Breast epithelium (tissue), 4 donors: ENCODE measurements at places on chromosomes 4 and X. TPM values are rescaled to one million over a fixed set of nuclear protein-coding genes. Genes with fewer than 3 reads are reported as not detected.

The RTL5 gene
- total RNA-seq, result 5.0 TPM

The XAGE1B gene
- not detected for total RNA-seq

The DRP2 gene
- total RNA-seq, result under 0.01 TPM

DNA sequence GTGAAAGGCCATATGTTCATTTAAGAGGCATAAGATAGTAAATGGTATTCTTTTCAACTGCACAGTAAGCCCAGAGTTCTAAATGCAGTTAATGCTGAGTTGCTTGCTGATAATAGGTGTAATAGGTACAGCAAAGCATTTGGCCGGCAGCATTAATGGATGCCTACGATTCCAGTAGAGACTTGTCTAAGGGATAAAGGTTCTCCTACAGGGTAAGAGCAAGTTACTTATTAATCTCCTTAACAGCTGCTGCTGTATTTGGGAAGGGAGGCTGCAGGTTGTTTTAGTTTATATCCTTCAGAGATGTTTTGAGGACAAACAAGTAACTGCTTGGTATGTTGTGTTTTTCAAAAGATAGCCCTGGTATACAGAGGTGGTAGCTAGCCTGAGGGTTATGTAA lies 16.8 kb downstream of the TSPAN7 start:
- DNase-seq, result no peak
- peaks cover 23% of the 10 kb centered on the region for H3K27me3 ChIP-seq
- H3K4me1 ChIP-seq, result no peaks in the 10 kb centered on the region
- no peak overlapping the region for H3K4me3 ChIP-seq
- H3K27ac ChIP-seq, result no peak overlapping the region

- no peaks in the 10 kb centered on the region for H3K27me3 ChIP-seq
- no peak overlapping the region for H3K27ac ChIP-seq
- DNase-seq, result no peak
- H3K4me3 ChIP-seq, result no peak overlapping the region
- no peaks in the 10 kb centered on the region for H3K4me1 ChIP-seq
These were observed 322.8 kb upstream of the FAT1 start for GRCh38 chr4:187046471-187046870.

DNA sequence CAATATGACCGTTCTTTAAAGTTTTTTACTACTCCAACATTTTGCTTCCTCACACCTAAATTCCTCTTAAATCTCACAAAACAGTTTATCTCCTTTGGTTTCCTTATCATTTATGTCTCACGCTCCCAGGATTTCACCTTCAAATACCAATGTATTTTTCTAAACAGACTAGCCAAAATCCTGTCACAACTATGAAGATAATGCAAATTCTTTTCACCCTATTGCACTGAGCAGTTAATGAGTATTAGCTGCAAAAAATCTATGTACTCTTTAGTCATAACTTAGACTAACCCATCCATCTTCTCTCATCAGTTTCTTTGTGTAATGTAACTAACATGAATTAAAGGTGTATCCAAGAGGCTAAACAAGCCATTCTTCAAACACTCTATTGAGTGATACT lies 151.3 kb downstream of the COMMD8 start:
- H3K27ac ChIP-seq, result no peak overlapping the region
- H3K4me1 ChIP-seq, result no peaks in the 10 kb centered on the region
- no peak overlapping the region for H3K4me3 ChIP-seq
- DNase-seq, result no peak

DNA sequence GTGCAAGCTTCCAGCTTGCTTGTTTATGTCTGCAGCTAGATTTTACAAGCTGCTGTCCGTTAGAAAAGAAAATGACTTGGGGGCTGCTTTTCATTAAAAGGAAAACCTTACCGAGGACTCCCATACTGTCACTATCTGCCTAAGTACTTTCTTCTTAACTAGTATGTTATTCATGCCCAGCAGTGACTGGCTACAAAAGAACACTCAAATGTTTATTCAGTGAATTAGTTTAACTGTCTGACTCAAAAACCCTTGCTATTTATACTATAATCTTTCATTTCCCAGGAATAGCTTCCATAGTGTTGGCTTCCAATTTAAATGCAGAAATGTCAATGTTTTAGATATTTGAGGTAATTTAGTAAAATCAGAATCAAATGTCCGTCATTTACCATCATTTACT lies 164.9 kb downstream of the DTHD1 start:
- no peaks in the 10 kb centered on the region for H3K36me3 ChIP-seq
- H3K4me3 ChIP-seq, result no peak overlapping the region
- no peak overlapping the region for H3K27ac ChIP-seq

DNA sequence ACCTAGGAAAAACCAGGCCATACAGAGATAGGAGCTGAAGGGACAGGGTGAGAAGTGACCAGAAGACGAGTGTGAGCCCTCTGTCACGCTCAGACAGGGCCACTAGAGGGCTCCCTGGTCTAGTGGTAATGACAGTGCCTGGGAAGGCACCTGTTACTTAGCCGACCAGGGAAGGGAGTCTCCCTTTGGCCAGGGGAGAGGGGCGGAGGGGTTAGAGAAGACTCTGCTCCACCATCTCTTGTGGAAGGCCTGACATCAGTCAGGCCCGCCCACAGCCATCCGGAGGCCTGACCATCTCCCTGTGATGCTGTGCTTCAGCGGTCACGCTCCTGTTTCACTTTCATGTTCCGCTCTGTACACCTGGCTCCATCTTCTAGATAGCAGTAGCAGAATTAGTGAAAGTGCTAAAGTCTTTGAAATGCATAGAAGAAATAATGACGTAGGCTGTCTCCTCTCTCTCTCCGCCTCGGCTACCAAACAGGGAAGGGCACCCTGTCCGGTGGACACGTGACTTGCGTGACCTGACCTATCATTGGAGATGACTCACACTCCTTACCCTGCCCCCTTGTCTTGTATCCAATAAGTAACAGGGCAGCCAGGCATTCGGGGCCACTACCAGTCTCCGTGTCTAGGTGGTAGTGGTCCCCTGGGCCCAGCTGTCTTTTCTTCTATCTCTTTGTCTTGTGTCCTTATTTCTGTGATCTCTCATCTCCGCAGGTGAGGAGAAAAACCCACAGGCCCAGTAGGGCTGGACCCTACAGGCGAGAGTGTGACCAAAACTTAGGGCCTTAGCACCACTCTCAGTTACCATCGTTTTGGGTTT lies 26.7 kb downstream of the HTT-AS start:
- H3K27me3 ChIP-seq, result no peaks in the 10 kb centered on the region
- no peak overlapping the region for H3K27ac ChIP-seq
- H3K36me3 ChIP-seq, result no peaks in the 10 kb centered on the region
- peak overlapping the region; percentile 54 for H3K4me3 ChIP-seq

DNA sequence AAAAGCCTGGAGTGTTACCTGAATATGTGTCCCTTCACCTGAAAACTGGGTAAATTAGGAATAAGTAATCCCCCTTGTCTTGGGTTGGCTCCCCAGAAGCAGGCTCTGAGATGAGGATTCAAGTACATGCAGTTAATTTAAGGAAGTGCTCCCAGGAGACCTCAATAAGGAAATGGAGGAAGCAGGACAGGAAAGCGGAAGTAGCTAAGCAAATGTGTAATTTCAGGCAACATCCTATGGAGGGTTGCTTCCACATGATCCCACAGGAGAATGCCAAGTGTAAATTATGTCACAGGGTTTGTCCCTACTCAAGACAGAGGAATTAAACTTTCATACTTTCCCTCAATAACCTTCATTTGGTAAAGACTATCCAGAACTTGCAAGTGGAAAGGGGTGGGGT lies 48.1 kb upstream of the ARHGEF6 start:
- no peak overlapping the region for H3K4me3 ChIP-seq
- no peaks in the 10 kb centered on the region for H3K27me3 ChIP-seq

GRCh38 chrX:136176399-136176825 lies 29.1 kb downstream of the FHL1 start:
- peaks cover 31% of the 10 kb centered on the region for H3K27me3 ChIP-seq
- DNase-seq, result no peak
- H3K4me1 ChIP-seq, result no peaks in the 10 kb centered on the region
- no peaks in the 10 kb centered on the region for H3K36me3 ChIP-seq
- H3K4me3 ChIP-seq, result no peak overlapping the region

DNA sequence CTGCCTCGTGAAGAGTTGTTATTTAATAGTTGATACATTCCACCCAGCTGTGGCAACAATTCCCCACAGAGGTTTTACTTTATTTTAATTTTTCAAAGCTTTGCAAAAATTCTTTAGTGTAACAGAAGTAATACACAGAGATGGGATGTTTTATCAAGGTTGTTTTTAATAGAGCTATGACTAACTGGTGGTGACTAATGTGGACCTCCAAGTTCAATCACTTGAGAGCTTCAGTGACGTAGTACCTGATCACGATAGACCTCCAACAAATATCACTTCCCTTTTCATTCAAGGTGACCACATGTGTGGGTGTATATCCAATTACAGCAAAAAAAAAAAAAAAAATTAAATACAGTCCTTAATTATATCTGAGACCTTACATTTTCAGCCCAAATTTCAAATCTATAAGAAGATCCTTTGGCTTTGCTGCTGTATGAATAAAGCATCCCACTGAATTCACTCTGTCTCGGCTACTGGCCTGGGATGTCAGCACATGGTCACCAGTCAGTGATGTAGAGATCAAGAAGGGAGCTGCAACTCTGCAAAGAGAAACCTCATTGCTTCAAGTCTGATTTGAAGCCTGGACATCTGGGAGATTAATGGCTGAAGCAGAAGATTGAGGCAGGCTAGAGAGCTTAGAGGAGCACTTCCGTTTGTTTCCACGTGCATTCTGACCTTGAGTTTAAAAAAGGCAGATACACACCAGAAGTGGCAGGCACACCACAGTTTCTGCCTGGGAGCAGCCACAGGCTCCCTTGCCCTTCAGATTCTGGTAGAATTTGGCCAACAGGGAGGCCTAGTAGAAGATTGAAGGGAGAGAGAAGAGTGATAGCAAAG lies 345.9 kb upstream of the NOCT start:
- no peak overlapping the region for H3K4me3 ChIP-seq
- no peak for DNase-seq
- H3K4me1 ChIP-seq, result no peaks in the 10 kb centered on the region
- H3K36me3 ChIP-seq, result no peaks in the 10 kb centered on the region
- no peak overlapping the region for H3K27ac ChIP-seq
- H3K27me3 ChIP-seq, result no peaks in the 10 kb centered on the region

GRCh38 chr4:74529284-74530041 lies 84.5 kb downstream of the AREG start:
- H3K4me1 ChIP-seq, result no peaks in the 10 kb centered on the region
- DNase-seq, result peak; percentile 34
- H3K27ac ChIP-seq, result peak overlapping the region; percentile 62
- no peaks in the 10 kb centered on the region for H3K27me3 ChIP-seq
- H3K36me3 ChIP-seq, result no peaks in the 10 kb centered on the region

- no peak overlapping the region for H3K4me3 ChIP-seq
- H3K36me3 ChIP-seq, result peaks cover 19% of the 10 kb centered on the region
- no peaks in the 10 kb centered on the region for H3K4me1 ChIP-seq
- H3K27ac ChIP-seq, result no peak overlapping the region
- DNase-seq, result no peak
These were observed 38.8 kb downstream of the SEC31A start for GRCh38 chr4:82851885-82852750.
